Vein endothelial cell (primary cell): ENCODE measurements at places on chromosomes 1 and 21. TPM values are rescaled to one million over a fixed set of nuclear protein-coding genes. Genes with fewer than 3 reads are reported as not detected.

Gene SLC9C2
- total RNA-seq, result not detected in 2 replicates

Gene SLAMF9
- not detected in 2 replicates for total RNA-seq

Gene OPRD1
- not detected in 2 replicates for total RNA-seq

Gene CELA2A
- not detected in 2 replicates for total RNA-seq

Gene CYP4X1
- total RNA-seq, result 3.3 and 4.8 TPM in 2 replicates

Gene SELL
- 2.9 and 3.3 TPM in 2 replicates for total RNA-seq

Gene GABPB2
- total RNA-seq, result 4.6 and 6.8 TPM in 2 replicates

Gene DNAI4
- total RNA-seq, result 1.6 and 2.6 TPM in 2 replicates

Gene TRIM67
- total RNA-seq, result not detected in 2 replicates

Gene BSND
- total RNA-seq, result not detected in 2 replicates

Gene RAP1GAP
- 0.57 TPM in 1 of 2 replicates, not detected in the other for total RNA-seq
